ENCODE measurements at places on chromosomes 12 and 14.

DNA sequence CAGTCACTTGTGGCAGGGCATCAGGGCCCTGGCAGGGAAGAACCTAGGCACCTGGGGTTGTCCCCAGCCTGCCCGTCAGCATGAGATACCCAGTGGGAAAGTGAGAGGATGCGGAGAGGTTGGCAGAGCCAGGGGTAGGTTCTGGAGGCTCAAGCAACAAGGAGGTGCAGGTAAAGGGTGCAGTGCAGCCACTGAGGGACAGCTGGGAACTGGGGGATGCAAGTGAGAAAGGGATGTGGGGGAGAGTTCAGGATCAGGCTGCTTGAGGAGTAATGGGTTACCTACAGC, 18.7 kb downstream of the VASH1 start:
- no peak for DNase-seq

GRCh38 chr12:57092529-57092862, 3.6 kb downstream of the NAB2 start:
- DNase-seq, result peak; percentile 5

DNA sequence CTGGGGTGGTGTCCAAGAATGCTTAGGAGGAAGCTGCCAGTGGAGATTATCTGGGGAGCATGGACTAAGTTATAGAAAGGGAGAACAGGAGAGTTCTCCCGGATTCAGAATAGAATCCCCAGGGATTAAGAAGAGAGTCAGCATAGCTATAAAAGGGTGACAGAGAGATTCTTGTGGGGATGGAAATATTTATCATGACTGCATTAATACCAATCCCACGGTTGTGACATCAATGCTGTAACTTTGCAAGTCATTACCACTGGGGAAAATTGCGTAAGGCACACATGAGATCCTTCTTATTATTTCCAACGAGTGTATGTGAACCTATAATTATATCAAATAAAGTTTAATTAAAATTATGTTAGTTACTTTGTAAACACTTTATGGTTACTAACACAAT, 447.9 kb upstream of the TMEM132C start:
- DNase-seq, result no peak

DNA sequence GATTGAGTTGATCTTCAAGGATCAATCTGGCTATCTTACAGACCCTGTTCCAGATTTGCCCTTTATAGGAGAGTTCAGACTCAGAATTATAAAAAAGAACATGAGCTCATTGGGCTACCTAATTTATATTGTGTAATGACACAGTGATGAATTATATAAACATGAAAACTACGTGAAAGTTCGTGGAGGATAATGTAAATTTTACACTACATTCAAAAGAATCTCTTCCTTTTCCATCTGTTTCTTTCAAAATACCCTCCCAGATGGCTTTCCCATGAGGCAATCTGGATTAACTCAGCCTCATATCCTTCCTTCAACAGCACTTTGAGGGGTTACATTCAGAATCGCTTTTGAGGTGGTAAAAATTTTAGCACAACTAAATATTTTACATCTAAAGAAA, 129.3 kb downstream of the HMGA2 start:
- no peak for DNase-seq
